Hepatic stellate cell (primary cell): ENCODE measurements at places on chromosomes 7 and 10.

DNA sequence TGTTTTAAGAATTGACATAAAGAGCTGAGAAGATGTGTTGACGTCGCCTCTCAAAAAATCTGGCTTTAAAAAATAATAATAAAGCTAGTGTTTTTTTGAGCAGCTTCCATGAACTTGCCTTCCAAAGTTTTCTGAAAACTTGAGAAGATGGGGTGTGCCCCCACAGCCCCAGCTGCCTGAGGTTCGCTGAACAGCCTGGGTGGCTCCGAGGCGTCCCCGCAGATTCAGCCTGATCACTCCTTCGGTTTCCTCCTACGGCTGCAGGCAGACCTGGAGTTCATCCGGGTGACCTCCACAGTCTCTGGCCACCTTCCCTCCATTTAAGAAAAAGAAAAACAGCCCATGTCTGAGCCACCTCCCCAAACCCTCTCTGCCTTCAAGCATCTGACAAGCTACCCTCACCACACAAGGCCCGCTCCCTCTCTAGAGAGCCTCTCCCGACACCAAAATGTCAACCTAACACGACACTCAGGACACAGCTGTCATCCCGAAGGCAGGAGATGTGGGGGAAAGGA, 177.8 kb downstream of the PTPRN2 start:
- no peak for DNase-seq

DNA sequence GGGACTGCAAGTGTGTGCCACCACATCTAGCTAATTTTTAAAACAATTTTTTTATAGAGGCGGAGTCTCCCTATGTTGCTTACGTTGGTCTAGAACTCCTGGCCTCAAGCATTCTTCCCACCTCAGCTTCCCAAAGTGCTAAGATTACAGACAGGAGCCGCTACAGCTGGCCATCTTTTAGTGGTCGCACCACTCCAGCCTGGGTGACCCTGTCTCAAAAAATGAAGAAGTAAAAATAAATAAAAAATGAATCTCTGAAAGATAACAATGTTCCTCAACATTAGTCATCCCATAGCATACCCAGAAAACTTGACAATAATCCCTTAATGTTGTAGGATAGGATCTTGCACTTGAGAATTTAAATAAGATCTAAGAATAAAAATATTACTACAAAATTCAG, 18.2 kb downstream of the WBP1L start:
- no peak for DNase-seq

DNA sequence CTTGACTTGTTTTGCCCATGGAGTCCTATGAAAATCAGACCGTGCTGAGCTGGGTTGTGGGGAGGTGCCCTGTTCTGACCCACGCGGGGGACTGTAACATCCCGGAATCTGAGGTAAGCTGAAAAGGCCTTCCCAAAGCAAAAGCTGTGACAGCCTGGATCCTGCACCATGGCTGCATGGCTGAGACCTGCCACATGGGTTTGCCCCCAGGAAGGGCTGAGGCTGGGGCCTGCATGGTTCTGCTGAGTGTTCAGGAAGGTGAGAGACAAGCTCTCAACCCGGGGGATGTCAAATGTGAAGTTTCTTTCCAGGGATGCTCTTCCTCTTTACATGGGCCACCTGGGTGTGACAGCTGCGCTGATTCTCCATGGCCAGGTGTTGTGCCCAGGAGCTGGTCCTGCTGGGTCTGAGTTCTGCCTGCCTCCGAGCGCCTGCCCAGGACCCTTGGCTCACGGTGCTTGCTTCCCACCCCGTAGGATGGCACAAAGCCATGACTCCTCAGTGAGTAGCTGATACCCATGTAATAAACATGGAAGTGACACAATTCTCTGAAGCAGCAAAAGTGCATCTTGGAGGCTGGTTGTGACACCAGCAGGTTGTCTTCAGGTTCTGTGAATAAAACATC, 58.3 kb downstream of the VIPR2 start:
- no peak for DNase-seq

DNA sequence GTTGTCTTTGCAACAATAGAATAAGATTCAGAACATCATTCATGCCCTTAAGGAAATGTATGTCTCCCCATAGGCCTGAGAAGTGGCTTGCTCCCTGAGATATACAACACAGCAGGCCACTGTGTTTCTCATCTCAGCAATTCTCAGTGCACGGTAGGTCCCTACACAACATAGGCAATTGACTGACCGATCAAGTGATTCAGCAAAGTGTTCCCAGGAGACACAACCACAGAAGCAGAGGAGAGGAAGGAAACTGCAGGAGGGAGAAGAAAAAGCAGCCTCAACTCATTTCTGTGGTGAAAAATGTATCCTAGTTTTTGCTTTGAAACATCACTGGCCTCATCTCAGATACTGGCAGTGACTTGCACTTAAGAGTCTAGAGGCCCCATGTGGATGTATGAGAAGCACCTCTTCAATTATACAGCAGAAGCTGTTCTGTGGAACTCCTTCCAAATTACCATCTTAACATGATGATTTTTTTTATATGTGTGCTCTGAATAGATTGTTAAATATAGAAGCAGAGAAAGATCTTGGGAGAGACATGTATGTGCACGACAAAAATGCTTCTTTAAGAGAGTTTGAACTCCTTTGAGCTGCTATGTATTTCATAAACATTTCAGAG, 306.8 kb downstream of the XPNPEP1 start:
- DNase-seq = no peak

GRCh38 chr7:149280151-149280550, 18.2 kb downstream of the ZNF783 start:
- no peak for DNase-seq

GRCh38 chr7:23175938-23176337, 5.9 kb upstream of the NUP42 start:
- DNase-seq = no peak
